ENCODE measurements at places on chromosomes 3 and 15.

- DNase-seq, result no peak
These were observed 50.8 kb downstream of the GPR176 start for GRCh38 chr15:39869254-39869653.

DNA sequence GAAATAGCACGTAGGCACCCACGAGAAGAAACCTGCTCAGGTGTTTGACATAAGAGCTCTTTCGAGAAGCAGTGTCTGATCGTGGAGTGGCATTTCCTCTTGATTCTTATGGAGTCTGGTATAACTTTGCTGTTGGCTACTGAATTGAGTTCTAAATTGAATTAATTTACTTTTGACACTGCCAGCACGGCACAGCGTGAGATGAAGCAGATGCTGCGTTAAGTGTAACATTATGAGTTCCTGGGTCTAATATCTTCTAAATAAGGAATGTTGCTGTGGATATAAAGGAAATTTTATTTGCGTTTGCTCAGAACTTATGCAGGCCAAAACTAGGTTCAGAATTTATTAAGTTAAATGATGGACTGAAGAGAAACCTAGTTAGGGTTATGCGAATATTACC is 919.9 kb downstream of the TUSC7 start:
- DNase-seq, result no peak

GRCh38 chr3:98599647-98600411 is 6.4 kb upstream of the CPOX start:
- DNase-seq, result no peak

DNA sequence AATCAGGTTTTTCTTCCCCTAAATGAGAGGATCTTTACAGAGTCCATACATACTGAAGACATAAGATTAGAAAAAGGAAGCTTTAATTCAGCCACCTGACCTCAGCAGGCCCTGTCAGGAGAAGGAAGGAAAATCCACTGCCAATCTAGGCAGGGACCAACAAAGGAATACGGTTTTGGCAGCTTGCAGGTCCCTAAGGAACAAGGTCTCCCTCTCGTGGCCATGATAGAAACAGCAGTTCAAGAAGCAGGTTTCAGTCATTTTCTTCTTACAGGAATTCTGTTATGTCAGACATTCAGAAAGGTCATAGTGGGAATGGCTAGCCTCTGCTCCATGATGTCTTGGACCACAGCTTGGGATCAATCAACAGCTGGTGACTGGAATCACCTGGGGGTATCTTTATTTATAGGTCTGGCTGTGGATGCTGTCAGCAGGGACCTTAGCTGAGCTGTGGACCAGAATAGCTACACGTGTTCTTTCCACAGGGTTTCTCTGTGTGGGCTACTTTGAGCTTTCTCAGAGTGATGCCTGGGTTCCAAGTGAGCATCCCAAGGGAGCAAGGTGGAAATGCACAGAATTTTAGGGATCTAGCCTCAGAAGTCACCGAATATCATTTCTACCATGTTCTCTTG is 9.4 kb upstream of the CMSS1 start:
- DNase-seq, result peak; percentile 7

- DNase-seq, result no peak
These were observed 207.4 kb downstream of the FMN1 start for GRCh38 chr15:32987067-32987466.

All from hippocampal formation (tissue), 2 donors.